ENCODE measurements at places on chromosomes 5 and 9.

DNA sequence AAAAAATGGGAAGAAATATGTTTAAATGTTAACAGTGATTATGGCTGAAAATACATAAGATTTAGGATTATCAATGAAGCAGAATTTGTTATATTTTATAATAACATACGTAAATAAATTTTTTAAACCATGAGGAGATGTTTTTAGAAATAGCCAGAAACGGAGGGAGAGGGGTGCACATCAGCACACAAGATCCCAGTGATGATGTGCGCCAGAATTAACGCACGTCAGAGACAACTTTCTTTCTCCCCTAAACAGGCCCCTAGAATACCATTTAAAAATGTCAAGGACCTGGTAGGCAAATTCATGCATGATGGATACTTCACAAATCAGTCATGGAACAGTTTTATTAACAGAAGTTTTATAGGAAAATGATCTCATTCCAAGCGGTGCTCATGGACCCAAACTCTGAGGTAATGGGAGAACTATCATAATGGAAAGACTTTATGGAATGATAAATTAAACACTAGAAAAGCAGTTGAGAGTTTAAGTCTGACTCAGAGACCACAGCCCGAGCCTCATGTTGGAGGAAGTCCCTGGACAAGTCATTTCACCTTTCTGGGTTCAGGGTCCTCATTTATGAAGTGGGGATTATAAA, 258.9 kb upstream of the GAS1 start:
- DNase-seq, result no peak

- no peak for DNase-seq
Measured at GRCh38 chr5:2802693-2803365, 51.4 kb upstream of the IRX2 start.

DNA sequence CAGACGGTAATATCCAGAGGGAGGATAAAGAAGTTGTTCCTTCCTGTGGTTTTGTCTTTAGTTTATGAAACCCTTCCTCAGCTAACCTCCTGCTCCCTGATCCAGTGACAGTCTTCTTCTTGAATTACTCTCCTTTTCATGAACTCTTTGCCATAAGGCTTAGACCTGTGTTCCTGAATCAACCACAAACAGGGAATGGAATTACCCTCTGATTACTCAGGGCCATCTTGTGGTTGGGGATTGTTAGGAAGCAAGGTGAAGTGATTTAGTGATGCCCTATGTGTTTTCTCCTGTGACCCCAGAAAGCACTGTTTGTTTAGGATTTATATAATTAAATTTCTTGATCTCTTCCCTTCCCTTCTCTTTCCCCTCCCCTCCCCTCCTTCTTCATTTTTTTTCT, 409.1 kb downstream of the TAF11L14 start:
- DNase-seq, result no peak

GRCh38 chr9:137685035-137685740, 66.4 kb downstream of the EHMT1 start:
- DNase-seq, result no peak

DNA sequence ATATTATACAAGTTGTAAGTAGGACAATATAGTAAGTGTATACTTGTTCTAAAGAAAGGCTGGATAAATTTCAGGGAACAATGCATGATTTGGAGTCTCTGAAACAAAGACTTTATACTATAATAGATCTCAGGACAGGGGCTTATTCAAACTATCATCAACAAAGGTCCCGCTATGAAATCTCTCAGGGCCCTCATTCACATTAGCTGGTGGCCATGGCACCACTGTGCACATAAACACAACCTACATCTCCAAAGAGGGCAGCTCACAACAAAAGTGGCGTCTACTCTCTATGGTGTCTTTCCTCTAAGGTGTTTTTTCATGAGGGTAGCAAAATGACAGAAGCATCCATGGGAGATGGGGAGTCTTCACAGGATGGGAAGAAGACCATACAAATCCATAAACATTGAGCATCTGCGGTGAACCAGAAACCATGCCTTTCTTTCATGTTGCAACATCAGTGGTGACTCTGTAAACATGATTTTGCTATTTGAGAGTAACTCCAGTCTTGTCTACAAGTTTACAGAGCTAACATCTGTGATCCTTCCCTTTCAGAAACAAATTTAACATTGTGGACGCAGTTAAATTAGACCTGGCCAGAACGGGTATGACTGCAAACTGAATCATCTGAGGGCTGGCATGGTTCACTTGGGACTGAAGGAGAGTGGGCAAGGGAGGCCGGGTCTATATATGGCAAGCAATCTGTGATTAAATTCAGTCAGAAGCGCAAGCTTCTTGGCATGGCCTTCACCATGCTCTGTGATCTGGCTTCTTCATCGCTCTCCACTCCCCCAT, 5.5 kb downstream of the TTLL11 start:
- no peak for DNase-seq

DNA sequence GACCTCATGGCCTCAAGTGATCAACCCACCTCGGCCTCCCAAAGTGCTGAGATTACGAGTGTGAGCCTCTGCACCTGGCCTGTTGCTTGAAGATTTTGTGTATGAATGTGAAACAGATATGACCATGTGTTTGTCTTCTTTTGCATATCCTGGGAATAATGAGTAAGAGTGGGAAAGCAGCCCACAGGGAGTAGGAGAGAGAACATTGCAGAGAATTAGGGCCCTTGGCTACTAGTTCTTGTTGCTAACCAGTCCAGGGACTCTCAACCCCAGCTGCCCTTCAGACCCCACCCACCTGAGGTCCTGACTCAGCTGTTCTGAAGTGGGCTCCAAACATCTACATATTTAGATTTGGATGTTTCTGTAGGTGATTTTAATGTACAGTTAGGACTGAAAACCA, 125.5 kb downstream of the MTX3 start:
- DNase-seq, result no peak

DNA sequence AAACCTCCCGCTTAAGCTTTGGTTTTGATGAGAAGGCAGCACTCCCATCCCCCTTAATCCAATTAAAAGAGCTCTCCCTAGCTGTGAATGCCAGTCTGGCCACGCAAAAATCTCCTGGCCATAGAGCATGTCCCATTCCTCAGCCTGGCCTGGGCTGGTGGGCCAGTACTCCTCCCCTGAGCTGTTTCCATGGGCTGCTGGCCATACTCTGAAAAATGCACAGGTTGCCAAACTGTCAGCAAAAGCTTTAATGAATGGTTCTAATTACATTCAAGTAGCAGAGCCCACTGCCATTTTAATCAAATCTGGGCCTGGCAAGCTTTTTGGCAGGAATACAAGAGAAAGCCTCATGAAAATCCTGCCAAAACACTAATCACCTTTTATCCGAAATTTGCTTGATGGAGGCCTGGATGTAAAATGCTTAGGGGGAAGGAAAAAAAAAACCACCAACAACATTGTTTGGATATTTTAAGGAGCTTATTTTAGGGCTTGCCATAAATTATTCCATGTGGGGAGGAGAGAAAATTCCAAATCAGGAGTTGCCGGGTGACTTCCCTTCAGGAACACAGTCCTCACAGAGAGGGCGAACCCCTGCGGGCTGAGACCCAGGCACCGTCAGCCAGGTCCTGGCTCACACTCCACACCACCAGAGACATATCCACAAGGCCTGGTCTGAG, 243.3 kb downstream of the SEC61B start:
- no peak for DNase-seq

DNA sequence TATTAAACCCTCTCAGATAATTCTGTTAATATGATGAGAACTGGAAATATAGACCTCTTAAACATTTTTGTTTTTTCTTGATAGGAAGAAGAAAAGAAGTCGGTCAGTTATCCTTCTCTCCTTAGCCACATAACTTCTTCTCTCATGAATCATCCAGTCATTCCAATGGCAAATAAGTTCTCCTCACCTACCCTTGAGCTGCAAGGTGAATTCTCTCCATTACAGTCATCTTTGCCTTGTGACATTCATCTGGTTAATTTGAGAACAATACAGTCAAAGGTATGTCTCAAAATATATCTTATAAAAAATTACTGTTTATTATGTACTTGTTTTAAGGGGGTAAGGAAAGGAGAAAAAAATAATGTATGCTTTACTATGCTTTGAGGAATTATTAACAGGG, 165.3 kb downstream of the MAN2A1 start:
- no peak for DNase-seq

DNA sequence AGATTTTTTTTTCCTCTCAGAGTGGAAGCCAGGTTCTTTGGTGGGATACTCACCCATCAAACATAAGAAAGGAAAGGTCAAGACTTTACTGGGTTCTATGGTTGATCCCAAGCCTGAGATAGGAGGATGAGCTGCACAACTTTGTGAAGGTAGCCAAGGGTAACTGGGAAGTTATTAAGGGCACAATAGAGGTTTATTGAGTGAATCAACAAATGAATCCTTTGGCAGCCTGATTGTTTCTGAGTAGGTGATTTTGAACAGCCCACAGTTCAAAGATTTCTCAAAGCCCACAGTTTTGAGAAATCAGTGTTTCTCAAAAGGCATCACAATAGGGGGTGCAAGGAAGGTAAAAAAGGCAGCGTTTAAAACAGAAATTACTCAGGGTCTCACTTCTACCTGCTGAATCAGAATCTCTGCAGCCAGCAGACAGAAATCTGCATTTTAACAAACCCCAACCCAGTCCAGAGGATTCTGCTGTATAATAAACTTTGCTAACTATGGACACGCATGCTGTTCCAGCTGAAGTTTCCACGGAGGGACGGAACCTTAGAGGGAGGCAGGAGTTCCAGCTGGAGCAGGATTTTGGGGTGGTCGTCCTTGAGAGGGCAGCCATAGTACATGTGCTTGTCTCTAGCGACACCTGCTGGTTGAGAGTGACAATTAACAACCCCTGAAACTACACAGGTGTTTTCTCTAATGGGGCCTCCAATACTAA, 32.7 kb upstream of the FSD1L start:
- DNase-seq, result peak; percentile 83

DNA sequence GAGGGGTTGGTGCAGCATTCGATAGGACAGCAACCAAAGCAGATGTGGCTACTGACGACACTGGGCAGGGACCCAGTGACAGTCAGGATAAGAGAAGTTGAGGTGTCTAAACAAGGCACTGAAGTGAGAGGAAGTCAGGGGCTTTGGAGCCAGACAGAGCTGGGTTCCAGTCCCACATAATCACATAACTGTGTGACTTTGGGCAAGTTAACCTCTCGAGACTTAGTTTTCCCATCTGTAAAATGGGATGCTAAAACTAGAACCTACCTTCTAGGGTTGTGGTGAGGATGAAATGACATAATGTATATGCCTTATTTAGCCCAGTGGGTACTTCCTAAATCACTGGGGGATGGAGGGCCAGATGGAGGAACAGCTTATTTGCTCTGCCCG, 3.1 kb downstream of the ANGPTL2 start:
- no peak for DNase-seq

DNA sequence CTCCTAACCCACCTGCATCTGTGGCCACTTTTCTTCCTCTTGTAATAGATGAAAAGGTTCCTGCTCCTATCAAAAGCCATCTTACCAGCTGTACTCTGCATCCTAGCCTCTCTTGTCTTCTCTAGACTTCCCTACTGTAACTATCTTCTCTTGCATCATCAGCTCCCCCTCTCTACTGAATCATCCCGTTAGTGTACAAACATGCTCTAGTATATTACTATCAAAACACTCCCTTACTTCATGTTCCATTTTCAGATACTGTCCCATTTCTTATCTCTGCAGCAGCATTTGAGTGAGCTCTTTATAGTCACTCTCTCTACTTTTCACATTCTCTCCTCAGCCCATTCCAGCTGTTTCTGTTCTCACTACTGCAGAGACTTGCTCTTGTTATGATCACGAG, 2.8 kb downstream of the SRA1 start:
- DNase-seq, result no peak

DNA sequence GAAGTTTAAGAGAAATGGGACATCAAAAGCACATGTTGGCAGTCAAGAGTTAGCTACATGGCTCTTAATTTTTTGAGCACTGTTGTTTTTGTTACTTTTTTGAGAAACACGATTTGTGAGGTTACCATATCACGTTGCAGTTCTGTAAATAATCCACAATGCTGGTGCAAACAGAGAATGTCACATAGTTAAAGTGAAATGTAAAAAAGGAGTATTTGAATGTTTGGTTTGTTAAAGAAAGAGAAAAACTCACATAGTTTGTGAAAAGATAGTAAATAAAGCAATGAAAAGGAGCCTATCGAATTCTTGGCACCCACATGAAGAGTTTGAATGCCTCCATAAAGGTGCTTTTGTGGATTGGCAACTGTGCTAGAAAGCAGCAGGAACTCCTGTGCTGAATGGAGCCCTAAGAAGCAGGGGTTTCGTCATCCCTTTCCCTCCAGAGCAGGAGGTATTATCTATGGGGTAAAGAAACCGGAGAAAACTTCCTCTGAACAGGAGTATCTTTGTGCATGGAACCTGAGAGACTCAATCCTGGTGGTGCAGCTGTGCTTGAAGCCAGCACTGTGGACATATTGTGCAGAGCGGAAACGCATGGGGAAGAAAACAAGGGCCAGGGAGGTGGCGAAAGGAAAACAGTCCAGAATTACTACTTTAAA, 148.5 kb upstream of the OTULINL start:
- no peak for DNase-seq

- DNase-seq, result no peak
Measured at GRCh38 chr5:1725641-1726468, 73.8 kb downstream of the MRPL36 start.

DNA sequence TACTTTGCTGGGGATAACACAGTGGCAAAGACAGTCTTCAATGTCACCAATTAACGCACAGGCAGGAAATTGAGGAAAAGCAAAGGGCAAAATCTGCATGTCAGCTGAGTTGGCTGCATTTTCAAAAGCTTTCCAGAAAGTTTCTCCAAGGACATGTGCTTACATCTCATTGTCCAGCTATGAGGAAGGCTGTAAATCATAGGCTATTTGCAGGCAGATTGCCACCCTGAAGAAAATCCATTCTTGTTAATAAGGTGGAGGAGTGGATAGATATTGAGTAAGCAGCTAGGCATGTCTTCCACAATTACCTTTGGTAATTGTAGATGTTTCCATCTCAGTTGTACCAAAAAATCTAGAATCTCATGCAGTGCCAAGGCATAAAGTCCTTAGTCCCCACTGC, 278.0 kb upstream of the NUDT12 start:
- DNase-seq, result no peak
